Right renal pelvis (tissue), 4 donors: ENCODE measurements at places on chromosomes 12 and 14.

DNA sequence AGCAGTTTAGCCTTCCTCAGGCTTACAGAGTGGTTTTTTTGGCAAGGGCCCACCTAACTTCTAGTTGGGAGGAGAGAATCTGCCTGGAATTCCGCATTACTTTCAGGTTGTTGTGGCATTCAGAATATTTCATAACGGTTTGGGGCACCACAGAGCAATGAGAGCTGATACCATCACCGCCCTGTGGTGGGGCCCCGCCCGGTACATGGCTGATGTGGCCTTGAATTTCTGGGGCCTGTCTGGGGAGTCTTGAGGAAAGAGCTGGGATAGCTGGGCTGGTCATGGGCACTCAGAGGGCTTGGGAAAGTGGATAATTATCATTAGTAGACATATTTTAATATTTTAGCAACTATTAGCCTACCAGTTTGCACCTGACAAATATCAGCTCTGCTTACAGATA is 4.2 kb downstream of the TESPA1 start:
- DNase-seq: no peak

- DNase-seq: no peak
These were observed 80.1 kb downstream of the DACT1 start for GRCh38 chr14:58717813-58718212.

DNA sequence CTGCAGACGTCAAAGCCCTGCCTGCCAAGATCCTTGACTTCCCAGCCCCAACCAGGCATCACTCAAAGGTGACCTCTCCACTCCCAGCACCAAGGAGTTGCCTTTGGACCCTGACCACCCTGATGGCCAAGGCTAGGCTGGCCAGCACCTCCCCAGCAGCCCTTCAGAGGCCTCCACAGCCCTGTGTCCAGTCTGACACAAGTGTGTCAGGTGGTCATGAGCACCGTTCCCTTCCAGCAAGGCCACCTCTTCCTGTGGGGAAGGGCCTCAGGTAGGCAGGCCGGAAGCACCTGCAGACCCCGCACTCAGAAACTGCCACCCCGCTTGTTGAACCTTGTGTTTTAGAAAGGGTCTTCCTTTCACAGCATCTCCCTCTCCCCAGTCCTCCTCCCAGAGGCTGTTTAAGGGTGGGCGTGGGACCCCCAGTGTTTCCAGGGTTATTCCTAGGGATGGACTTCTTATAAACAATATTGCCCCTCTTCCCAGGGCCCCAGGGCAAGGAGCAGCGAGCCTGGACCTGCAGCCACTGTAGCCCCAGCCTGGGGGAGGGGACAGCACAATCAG is 13.2 kb upstream of the INF2 start:
- no peak for DNase-seq

- DNase-seq: no peak
These were observed 73.0 kb downstream of the TMEM132D start for GRCh38 chr12:129830796-129831195.

GRCh38 chr14:101476258-101476915 is 84.9 kb upstream of the DIO3 start:
- no peak for DNase-seq

- no peak for DNase-seq
These were observed 23.9 kb downstream of the NID2 start for GRCh38 chr14:52044791-52045522.

GRCh38 chr14:85087201-85087600 is 442.7 kb upstream of the FLRT2 start:
- DNase-seq: no peak

GRCh38 chr14:23725980-23726710 is 90.0 kb downstream of the DHRS2 start:
- no peak for DNase-seq

- DNase-seq: no peak
These were observed 147.6 kb downstream of the DPF3 start for GRCh38 chr14:72745991-72746980.

- DNase-seq: no peak
These were observed 33.9 kb upstream of the NAV3 start for GRCh38 chr12:77796775-77797174.

DNA sequence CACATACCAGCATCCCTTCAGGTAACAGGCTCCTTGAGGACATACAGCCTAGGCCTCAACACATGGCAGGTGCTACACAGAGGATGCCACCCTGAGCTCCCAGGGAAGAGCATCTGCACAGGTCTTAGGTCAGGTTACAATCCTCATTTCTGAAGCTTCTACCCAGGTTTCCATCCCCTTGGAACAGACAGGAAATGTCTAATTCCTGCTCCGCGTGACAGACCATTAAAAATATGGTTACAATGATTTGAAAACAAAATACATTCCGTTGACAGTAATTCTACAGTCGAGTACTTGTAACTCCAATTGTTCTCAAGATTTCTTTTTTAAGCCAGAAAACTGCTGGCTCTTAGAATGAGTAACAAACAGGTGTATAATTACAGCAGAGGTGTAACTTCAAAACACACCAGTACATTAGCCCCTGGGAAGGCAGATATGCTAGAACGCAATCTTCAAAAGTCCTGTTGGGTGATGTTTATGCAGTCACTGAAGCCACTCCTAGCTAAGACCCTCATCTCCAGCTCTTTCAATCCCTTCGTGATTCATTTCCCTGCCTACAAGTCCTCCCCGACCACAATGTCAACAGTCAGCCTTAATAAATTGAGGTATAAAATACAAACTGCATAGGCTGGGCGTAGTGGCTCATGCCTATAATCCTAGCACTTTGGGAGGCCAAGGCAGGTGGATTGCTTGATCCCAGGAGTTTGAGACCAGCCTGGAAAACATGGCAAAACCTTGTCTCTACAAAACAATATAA is 11.6 kb downstream of the SETD3 start:
- no peak for DNase-seq

GRCh38 chr14:35047976-35048513 is 2.0 kb downstream of the FAM177A1 start:
- no peak for DNase-seq

GRCh38 chr12:44459569-44459968 is 416.5 kb downstream of the NELL2 start:
- no peak for DNase-seq

DNA sequence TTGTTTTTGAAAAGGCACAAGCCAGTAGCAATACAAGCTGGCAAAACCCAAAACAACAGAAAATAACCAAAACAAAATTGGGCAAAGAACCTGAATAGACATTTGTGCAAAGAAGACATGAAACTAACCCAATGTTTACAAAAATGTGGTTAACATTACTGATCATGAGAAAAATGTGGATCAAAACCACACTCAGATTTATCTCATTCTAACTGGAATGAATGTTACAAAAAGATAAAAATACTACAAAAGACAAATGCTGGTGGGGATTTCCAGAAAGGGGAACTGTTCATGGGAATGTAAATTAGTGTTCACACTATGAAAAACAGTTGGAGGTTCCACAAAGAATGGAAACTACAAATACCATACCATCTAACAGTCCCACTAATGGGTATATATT is 26.6 kb downstream of the ASCL4 start:
- DNase-seq: no peak

GRCh38 chr12:262817-263216 is at the start of gene SLC6A13:
Gene SLC6A13 (minus strand): TSS chr12:262836. CDS start chr12:260052, 2,784 bp downstream.
- DNase-seq: no peak

GRCh38 chr14:92409043-92409442 is 86.1 kb downstream of the SLC24A4 start:
- DNase-seq: no peak

DNA sequence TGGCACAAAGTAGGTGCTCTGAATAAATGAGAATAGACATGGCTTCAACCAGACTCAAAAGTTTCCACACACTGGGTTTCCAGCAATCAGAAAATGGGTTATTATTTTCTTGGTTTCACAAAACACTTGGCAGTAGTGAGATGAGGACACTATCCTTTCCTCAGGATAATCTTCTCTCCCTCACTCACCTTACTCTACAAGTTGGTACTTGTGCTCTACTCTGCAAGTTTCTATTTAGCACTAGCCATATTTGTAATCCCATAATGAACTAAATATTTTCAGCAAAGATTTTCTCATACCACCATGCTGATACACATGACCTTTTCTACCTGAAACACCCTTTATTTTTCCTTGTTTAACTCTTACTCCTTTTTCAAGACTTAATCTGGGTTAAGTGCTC is 137.7 kb downstream of the FOXA1 start:
- no peak for DNase-seq

DNA sequence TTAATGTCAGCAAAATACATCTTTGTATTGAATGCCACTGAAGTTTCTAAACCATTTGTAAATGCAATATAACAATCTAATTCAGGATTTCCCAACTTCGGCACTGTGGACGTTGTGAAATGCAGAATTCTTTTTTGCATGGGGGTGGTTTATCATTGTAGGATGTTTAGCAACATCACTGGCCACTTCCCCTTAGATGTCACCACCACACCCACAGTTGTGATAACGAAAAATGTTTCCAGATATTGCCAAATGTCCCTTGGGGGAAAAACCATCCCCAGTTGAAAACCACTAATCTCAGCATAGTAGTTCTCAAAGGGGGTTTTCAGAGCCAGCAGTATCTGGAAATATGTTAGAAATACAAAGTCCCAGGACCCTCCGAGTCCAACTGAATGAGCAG is 203.3 kb downstream of the NAV3 start:
- DNase-seq: no peak

DNA sequence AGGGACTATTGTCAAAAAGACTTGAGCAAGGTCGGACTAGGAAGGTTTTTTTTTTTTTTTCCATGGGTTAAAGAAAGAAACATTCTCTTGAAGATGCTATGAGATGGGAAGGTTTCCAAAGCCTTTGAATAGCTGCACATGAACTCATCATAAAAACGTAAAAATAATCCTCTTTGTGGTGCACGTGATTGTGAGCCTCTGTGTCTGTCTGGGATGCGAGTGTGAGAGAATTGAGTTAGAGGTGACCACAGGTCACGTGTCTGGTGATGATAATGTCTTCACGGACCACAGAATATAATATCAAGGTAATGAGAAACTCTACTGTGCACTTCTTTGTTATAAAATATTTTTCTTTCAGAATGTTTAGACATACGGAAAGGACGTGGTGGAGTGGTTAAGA is 24.3 kb upstream of the ADGRD1 start:
- DNase-seq: no peak

GRCh38 chr12:117430246-117430645 is 68.8 kb upstream of the NOS1 start:
- no peak for DNase-seq

GRCh38 chr12:68939505-68939904 is 6.5 kb upstream of the CPM start:
- DNase-seq: no peak

GRCh38 chr14:97077687-97078086 is 280.5 kb downstream of the VRK1 start:
- no peak for DNase-seq

DNA sequence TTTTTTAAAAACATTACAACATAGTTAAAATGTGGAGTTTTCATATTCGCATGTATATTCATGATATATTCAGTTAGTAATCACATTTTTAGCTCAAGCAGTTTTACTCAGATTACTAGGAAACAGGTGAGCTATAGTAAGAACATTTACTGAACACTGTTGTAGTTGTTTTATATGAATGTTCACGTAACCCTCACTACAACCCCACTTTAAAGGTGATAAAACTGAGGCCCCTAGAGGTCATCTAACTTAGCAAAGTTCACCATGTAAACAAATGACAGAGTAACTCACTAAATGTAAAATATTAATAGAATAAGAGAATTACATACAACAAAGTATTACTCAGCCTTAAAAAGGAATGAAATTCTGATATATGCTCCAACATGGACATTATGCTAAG is 26.0 kb downstream of the RPAP3 start:
- DNase-seq: no peak

GRCh38 chr14:100547633-100548294 is 39.5 kb downstream of the BEGAIN start:
- DNase-seq: no peak

GRCh38 chr14:55116246-55117030 is 12.6 kb upstream of the LGALS3 start:
- DNase-seq: no peak

DNA sequence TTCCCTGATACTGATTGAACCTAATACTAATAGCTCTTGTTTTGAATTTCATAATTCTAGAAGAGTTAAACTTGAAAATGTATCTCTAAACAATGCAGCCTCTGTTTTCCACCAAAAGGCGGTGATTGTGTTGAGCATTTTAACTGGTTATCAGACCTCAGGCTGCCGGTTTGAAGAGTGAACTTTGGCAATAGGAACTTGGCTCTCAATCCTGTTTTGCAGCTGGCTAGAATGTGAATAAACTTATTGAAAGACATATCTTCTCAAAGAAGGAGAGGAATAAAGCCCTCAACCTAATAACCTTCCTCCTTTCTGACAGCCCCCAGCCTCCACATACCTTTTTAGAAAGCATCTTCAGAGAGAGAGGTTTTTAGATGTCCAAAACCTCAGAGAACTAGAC is 105.4 kb downstream of the SRGAP1 start:
- no peak for DNase-seq

DNA sequence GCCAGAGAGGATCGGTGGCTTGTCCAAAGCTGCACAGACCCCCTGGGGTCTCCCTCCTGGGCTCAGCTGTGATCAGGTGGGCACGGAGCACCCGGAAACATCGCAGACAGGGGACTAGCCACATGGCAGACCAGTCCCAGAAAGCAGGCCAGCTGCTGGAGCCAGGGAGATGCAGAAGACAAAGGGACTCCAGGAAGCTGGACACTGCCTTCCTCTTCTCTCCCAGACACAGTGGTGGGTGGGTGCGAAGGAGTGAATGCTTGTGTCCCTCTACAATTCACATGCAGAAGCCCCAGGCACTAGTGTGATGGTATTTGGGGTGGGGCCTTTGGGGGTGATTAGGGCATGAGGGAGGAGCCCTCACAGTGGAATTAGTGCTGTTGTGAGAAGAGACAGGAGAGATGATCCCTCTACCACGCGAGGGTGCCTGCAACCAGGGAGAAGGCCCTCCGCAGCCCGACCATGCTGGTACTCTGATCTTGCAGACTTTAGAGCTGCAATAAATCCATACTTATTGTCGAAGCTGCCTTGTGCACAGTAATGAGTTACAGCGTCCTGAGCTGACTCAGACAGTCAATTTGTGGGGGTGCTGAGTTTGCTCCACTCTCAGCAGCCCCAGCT is 95.2 kb downstream of the CALM1 start:
- DNase-seq: no peak

- DNase-seq: no peak
These were observed 1.4 kb upstream of the KCNK13 start for GRCh38 chr14:90060312-90060964.

- DNase-seq: no peak
These were observed 152.9 kb upstream of the RTL1 start for GRCh38 chr14:101056446-101056845.

DNA sequence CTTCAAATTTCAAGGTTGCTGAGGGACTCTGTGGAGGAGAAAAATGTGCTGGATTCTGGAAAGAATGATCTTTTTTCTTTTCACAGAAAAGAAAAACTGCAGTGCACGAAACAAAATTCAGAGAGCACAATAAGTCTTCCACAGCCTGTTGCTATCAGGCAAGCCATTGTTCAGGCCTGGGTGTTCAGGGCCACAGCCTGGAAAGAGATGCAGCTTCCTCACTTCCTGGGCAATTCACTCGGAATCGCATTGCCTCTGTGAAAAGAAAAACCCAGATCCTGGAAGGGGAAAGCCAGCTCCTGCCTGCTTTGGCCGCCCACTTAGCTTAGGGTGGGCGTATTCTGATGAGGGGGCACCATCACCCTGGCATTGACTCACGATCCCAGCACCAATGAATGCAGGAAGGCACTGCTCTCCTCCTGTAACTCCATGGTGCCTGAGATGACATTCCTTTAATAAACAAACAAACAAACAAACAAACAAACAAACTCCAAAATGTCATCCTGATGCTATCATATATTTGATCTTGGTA is 863.9 kb downstream of the BCL11B start:
- DNase-seq: no peak

GRCh38 chr14:37546621-37547447 is 48.2 kb downstream of the FOXA1 start:
- no peak for DNase-seq

GRCh38 chr12:104604070-104604994 is 147.6 kb downstream of the CHST11 start:
- DNase-seq: no peak
